ENCODE measurements at places on chromosomes 7 and 10.
A peak's percentile ranks its signal among the peaks of the same experiment; 100 is the strongest.

DNA sequence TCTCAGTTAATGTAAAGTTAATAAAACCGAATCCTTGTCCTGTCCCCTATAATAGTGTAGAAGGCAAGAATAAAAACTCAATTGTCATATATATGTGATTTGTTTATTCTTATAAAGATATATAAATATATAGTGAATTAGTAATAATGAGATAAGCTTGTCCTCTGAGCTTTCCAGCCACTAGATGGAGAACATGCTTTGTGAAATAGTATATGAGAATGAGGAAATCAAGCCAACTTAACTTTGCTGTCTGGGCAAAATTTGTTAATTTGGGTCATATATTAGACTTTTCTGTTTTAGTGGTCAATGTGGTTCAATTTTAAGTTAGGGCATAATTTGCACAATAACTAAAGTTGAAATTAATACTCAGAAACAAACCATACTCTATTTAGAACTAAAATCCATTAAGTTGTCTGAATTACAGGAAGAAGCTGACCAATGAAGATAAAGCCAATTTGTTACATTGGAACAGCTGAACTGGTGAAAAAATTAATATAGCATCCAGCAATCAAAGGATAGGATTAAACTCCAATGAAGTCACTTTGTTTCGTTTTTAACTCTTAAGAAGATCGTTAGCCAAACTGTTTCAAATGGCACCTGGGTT lies 595.0 kb downstream of the ARL4A start:
- DNase-seq: peak; percentile 36

DNA sequence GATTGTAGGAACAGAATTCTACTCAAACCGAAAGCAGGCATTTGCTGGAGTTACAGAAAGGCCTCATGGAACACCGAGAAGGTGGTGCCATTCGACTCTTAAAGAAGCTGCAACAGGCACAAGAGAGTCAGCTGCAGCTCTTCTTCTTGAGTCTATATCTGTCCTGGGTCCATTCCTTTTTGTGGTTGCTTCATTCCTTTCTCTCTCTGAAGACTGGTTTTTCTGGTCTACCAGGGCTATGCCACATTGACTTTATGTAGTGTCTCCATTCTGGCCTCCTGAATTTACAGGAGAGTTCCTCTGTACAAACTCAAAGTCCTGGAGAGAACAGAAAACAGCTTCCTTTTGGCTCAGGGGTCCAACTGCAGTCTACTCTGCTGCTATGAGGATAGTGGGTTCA lies 132.8 kb downstream of the CFTR start:
- no peak for DNase-seq

- no peak for DNase-seq
Measured at GRCh38 chr7:73769481-73770001, 529 bp downstream of the CLDN3 start.

GRCh38 chr7:154592388-154592787 lies 410.5 kb downstream of the PAXIP1 start:
- no peak for DNase-seq

DNA sequence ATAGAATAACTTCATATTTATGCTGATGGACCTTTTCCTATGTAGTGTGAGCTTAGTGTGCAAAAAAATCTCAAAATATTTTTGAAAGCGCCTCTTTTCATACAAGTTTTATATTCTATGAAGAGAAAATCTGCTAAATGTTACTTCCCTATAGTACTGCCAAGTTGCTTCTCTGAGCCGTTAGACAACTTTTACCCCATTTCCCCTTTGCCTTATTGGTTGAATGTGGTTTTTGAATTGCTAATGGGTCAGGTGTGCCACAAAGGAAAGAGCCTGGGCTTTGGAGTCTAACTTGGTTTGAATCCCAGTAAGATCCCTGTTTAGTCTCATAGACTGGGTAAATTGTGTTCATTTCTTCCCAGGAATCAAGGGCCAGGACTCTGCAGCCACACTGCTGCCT lies 261.5 kb downstream of the SNX10 start:
- no peak for DNase-seq

GRCh38 chr7:41520445-41520844 lies 182.4 kb downstream of the INHBA start:
- DNase-seq: no peak

DNA sequence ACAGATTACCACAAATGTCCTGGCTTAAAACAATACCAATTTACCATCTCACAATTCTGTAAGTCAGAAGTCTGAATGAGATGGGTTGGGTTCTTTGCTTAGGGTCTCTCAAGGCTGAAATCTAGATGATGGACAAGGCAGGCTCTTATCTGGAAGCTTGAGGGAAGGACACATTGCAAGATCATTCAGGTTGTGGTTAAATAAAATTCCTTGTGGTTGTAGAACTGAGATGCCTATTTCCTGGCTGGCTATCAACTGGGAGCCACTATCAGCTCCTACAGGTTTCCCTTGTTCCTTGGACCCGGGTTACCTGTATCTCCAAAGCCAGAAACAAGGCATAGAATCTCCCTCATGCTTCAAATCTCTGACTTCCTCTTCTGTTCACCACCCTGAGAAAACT lies 148.4 kb downstream of the MDFIC start:
- no peak for DNase-seq

DNA sequence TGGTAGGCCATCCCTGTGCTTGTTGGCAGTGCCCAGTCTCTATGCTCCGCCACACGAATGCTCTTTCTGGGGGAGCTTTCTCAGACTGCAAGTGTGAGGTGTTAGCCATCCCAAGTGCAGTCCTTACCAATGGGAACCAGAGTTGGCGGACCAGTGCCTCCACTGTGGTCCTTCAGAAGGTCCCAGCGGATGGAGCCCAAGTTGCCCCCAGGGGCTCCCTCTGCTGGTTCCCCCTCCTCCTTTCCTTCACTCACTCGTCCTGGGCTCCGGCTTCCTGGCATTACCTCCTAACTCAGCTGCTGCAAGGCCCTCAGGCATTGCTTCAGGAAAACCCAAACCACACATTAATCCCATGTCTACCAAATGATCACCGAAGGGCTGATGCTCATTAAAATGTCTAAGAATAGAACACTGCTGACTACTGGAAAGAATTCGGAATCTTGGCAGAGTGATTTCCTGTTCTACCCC lies 139.8 kb downstream of the CUBN start:
- no peak for DNase-seq

DNA sequence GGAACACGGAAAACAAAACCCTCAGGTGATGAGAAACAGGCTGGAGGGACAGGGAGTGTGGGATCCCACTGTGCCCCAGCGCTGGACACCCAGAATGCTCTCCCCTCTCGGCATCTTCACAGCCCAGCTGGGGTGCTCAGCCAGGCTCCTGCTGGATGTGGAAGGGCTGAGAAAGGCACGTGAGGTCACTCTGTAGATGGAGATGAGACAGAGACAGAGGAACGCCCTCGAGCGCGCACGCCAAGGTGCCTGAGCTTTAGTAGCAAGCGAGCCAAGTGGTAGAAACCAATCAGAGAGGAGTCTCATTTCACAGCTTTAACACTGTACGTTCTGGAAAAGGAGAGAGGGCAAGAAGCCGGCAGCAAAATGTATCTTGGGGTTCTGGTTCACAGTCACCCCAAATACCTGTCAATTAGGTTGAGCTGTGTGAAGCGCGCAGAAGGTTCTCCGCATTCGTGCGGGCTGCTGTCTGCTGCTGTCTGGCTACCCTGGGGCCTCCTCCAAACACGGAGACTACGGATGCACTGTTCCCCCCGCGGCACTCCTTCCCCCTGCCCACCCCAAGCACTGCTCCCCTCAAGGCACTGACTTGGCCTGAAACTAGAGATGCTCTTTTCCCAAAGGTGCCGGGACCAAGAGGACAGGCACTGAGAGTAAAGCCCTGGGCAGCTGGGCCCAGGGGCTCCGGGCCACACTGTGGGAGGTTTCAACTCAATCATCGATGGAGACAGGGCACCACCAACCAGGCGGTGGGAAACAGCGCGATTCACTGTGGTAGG lies 91.4 kb downstream of the ZRANB1 start:
- no peak for DNase-seq

- DNase-seq: no peak
Measured at GRCh38 chr10:80174641-80175395, 30.5 kb downstream of the ANXA11 start.

DNA sequence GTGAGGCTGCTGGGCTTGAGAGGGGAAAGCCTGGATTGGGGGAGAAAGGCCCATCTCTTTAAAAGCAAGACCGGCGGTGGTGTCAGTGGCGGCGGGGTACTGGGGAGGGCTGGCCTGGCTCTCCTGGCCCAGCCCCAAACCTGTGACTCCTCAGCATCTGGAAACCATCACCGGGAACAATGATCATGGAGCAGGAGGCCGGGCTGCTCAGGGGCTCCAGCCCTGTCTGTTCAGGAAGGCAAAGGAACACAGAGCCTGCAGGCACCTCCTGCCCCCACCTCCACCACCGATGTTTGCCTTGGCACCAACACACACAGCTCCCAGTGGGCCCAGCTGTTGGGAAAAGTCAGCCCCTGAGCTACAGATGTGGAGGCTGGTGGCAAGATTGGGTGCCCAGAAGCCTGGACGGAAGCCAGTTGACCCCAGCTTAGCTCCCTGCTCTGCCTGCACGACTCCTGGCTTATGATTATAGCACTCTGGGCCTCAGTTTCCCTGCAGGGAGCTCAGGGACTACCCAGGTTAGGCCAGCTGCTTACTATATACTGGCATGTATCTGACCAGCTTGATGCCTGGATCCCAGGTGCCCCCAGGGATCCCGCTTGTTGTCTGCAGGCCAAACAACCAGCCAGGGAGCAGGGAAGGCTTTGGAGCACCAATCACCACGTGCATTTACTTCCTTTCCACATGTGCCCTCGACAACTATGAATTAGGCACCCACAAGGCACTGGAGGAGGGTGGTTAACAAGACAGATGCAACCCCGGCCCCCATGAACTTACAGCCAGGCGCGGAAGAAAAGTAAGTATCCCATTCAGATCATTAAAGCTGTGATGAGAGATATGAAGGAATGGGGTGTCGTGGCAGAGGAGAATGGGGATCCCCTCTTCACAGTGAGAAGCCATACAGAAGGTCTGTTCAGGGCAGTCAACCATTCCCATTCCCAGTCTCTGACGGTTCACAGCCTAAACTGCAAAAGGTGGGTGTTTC lies 37.3 kb downstream of the ZCCHC24 start:
- DNase-seq: no peak

- DNase-seq: peak; percentile 62
Measured at GRCh38 chr7:138890499-138891445, 90.4 kb downstream of the KIAA1549 start.

DNA sequence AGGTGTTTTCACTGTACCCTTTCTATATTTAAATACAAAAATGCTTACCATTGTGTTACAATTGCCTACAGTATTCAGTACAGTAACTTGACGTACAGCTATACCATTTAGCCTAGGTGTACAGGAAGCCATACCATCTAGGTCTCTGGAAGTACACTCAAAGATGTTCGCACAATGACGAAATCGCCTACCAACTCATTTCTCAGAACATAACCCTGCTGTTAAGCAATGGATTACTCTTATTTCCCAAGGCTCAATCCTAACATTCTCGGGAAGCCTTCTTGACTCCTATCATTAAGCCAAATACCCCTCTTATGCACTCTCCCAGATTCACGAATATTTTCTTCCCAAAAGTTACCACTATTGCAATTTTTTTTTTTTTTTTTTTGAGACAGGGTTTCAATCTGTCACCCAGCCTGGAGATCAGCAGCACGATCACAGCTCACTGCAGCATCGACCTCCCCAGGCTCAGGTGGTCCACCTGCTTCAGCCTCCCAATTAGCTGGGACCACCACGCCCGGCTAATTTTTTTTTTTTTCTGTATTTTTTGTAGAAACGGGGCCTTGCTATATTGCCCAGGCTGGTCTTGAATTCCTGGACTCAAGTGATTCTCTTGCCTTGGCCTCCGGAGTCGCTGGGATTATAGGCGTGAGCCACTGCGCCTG lies 1.5 kb downstream of the CWF19L1 start:
- DNase-seq: no peak

GRCh38 chr7:142548978-142549377 lies 200.3 kb upstream of the PRSS1 start:
- no peak for DNase-seq

DNA sequence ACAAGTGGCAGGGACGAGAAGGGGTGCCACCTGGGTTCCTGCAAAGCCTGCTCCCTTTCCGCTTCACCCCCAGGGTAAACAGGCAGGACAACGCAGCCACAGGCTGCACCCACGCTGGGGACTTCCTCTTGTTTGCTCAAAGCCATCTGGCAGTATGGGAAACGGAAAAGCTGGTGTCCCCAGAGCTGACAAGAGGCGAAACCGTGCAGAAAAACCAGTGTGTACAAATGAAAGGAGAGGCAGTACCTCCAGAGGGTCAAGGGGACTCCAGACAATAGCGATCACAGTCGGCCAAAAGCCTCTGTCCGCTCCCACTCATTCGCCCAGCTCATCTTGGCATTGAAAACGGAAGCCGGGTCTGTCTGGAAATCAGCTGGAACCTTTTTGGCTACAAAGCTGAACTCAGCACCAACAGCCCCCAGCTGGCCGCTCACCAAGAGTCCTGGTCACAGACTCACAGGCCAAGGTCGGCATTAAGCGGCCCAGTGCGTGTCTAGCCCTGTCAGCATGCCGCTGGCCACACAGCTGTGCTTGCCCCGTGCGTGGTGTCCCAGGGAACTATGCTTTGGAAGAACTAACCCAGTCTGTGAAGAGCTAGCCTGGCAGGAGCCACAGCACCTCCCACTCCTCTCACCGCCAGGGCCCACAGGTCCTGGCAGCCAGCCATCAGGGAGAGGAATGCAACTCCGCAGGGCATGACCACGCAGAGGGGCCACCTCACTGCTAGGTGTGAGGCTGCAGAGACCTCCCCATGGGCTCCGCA lies 10.4 kb downstream of the TNS3 start:
- peak; percentile 88 for DNase-seq

GRCh38 chr7:84582747-84583146 lies 388.2 kb upstream of the SEMA3A start:
- DNase-seq: no peak

DNA sequence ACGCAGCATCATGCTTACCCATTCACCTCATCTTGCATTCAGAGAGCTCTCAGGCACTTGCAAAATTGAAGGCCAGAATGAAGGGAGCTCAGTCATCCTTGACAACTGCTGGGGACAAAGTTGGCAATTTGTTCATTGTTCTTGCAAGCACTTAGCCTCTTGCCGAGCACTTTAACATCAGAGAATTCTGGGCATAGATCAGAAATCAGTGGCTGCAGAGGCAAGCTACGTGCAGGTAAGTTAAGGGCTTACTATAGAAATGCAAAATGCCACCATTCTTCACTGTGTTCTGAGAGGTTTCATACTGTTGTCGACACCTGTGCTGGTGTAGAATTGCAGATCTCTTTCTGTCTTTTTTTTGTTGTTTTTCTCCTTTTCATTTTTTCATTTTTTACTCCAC lies 84.1 kb upstream of the INSYN2A start:
- DNase-seq: no peak

- no peak for DNase-seq
Measured at GRCh38 chr10:24556126-24556749, 167.4 kb downstream of the ARHGAP21 start.

DNA sequence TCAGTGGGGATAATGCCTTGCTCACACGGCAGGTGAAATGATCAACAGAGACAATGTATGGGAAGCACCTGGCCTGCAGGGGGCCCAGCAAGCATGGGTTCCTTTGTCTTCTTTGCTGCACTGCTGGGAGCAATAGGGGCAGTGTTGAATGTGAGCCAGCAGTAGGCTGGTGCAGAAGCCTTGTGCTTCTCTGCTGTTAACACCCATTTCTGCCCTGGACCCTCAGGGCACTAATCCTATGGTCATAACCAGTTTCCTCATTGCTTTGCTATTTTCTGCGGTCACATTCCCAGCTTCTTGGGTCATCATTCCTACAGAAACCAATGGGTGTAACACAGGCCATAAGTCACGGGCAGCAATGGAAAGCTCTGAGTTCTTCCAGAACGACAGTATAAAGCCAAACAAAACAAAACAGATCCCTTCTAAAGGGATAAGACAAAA lies 10.9 kb upstream of the LGI1 start:
- no peak for DNase-seq

- DNase-seq: no peak
Measured at GRCh38 chr7:30649717-30650420, 32.4 kb downstream of the CRHR2 start.

Data from SHP77 treated with DMSO at 0.1 percent for 48 hours (cell line).